Stimulated activated CD8-positive, alpha-beta memory T cell treated with anti-CD3 and anti-CD28 coated beads, Interleukin-2, amount 100 ng/mL, for 48 hours (primary cell): ENCODE measurements at places on chromosomes 11 and 22.

- DNase-seq, result no peak
Measured at GRCh38 chr11:68255526-68255925, 16.2 kb downstream of the C11orf24 start.

DNA sequence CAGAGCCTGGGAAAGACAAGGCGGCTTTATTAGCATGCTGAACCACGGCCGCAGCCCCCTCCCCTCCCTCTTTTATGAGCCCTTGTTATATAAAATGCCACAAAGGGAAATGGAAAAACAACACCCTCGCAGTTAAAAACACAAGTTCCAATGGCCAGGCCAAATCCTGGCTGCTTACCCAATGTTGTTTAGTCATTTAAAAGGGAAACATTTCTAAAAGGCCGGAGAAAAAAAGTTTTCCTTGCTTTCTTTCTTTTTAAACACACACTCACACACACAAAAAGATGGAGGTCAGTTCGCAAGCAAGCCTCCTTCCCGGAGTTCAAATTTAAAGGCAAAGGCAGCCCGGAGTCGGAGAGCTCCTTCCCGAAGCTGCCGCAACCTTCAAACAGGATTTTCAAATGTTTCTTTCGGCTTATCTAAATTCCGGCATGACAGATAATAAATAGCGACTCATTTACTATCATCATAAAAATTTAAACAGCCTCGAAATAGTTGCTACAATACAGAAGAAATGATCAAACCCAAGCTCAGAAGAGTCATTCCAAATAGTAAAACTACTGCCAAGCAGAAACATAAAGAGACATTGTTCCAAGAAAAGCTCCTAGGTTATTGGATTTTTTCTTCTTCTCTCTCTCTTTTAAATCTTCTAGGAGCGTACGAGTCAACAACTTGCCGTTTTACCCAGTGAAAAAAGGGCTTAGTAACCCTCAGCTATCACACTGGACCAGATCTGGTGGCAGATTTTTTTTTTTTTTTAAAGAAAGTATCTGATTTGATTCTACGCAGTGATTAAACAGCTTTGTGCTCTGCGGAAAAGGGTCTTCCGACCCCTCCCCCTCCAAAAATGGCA, 3.5 kb downstream of the PHF21B start:
- no peak for DNase-seq

- DNase-seq, result no peak
Measured at GRCh38 chr11:106280036-106280435, 202.6 kb downstream of the AASDHPPT start.

GRCh38 chr11:46296059-46296527, 18.6 kb downstream of the CREB3L1 start:
- DNase-seq, result no peak

DNA sequence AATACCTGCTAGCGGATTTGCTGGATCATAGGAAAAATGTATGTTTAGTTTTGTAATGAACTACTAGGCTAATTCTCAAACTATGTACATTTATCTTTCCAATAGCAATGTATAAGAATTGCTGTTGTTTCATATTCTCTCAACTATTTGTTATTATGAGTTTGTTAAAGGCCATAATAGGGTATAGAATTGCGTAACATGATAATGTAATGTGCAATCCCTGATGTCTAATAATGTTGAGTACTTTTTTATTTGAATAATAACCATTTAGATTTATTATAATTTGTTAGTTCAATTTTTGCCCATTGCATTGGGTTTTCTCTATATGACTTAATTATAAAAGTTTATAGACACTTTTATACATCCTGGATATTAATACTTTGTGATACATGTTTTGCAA, 801.6 kb downstream of the LUZP2 start:
- DNase-seq, result no peak

GRCh38 chr11:75931124-75931523, 116.1 kb downstream of the UVRAG start:
- no peak for DNase-seq

- DNase-seq, result no peak
Measured at GRCh38 chr11:12131943-12132789, 21.8 kb downstream of the MICAL2 start.

GRCh38 chr11:75868990-75869389, 54.0 kb downstream of the UVRAG start:
- no peak for DNase-seq

DNA sequence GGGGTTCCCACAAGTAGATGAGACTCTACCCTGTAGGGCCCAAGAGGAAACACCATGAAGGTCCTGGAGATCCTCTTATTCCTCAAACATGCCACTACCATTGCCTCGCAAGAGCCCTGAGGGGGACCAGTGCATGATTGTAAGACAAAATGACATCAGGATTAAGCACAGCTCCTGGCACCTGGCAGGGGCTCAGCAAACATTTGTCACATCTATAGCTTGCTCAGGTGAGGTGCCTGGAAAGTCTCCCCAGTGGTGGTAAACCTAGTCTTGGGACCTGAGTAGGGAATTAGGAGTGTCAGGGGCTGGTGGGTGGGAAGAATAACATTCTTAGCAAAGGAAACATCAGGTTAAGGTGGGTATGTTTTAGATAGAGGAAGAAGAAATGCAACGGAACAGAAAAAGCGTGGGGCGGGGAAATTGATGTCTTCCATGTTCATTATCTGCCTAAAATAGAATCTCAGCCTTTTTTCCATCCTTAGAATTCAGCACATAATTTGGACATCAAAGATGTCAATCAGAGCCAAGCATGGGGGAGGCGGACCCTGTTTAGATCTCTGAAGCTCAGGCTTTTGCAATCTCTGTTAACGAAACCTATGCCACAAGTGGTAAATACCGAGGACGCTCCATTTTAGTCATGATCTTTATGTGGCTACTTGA, 924 bp downstream of the YPEL1 start:
- no peak for DNase-seq

- DNase-seq, result no peak
Measured at GRCh38 chr11:60710482-60710881, 11.1 kb downstream of the MS4A8 start.

GRCh38 chr11:111283945-111284481, 14.3 kb upstream of the POU2AF3 start:
- DNase-seq, result no peak

DNA sequence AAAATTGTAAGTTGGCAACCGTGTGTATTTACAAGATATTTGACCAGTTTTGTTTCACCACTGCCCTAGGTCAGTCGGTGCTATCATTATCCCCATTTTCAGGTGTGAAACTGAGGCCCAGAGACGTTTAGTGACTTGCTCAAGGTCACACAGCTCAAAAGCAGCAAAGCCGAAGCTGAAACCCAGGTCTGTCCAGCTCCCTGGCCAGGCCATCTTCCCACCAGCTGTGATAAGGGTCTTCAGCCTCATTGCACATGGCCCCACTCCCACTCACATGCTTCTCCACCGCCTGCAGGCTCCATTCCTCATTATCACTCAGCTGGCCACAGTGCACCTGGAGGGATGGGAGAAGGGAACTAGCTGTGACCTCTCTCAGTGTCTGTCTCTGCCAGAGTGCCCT, 83.2 kb downstream of the PDE2A start:
- DNase-seq, result no peak

GRCh38 chr22:27154717-27155116, 497.3 kb downstream of the MIAT start:
- DNase-seq, result no peak

DNA sequence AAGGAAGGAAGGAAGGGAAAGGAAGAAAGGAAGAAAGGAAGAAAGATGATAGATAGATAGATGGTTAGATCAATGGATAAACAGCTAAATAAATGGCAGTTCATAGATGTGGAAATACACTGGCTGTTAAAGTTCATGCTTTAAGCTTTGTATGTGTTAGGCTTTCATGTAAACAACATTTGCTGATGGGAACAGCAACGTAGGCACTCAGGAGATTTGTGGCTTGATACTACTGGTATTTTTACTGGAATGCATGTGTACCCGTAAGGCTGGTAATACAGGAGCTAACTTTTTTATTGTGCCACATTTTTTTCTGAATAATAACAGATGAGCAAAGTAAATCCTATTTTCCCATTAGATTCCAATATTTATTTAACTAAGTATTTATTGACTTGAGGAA, 85.6 kb downstream of the NCAM1 start:
- no peak for DNase-seq

DNA sequence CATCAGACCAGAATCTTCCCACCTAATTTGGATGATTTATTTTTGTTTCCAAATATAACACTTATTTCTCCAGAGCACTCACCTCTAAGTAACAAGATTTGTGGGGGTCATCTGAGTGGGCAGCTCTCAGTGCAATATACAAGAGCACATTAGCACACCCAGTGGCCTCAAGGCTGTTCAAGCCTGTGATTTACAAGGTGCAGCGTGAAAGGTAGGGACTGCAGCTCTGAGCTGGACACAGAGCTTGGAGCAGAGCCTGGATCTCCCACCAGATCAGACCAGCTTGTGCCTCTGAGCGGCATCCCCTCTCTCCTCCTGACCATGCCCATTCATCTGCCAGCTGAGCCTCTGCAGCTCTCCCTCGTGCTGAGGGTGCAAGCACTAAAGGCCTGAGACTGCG, 323.3 kb upstream of the ZC3H12C start:
- no peak for DNase-seq

GRCh38 chr22:41229730-41230400, 10.9 kb downstream of the CHADL start:
- no peak for DNase-seq

GRCh38 chr11:70312401-70313357, 42.2 kb downstream of the PPFIA1 start:
- no peak for DNase-seq

DNA sequence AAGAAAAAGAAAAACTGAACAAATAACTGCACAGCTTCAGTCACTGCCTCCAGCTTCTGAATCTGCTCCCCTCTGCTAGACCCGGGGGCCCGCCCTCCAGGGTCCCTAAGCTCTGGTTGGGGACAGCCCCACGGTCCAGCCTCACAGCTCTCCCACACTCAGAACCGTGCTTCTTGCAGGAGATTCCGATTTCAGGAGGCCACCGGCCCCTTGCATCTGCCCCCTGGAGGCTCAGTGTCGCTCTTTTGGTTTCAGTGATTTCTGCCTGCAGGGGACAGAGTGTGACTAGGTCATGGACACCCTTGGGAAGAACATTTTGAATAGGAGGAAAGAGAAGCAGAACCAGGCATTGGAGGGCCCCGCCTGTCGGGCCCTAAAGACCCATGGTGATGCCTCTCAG, 23.1 kb upstream of the RPS3 start:
- no peak for DNase-seq

- DNase-seq, result no peak
Measured at GRCh38 chr22:23569716-23570115, 10.4 kb downstream of the IGLL1 start.

DNA sequence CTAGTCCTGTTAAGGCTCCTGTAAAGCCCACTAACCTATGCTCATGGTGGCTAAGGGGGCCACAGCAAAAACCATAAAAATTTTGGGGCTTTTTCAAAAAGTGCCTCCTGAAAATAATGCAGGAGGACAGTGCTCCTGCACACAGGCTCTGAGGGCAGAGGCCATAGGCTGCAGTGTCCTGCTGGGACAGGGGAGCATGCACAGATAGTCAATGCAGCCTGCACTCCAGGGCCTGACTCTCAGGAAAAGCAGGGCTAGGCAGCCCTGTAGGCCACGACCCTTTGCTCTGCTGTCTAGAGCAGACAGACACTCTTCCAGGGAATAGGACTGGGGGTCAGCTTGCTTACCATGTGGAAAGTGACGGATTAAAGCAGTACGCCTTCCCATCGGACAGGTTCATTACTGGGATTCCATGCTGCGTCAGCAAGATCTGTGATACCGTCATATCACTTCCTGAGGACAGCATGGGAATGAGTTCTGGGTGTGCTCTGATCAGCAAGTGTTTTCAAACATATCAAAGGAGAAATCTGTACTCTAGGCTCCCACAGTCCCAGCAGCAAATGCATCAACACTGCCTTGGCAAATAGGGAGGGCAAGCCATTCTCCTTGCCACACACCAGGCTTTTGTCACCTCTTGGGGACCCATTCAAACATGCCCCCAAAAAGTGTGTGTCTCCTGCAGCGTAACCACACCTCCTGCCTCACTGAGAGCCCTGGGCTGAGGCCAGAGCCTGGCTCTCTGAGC, 64.1 kb upstream of the CLTCL1 start:
- DNase-seq, result no peak

GRCh38 chr22:45816776-45817175, 145.1 kb downstream of the ATXN10 start:
- DNase-seq, result no peak

DNA sequence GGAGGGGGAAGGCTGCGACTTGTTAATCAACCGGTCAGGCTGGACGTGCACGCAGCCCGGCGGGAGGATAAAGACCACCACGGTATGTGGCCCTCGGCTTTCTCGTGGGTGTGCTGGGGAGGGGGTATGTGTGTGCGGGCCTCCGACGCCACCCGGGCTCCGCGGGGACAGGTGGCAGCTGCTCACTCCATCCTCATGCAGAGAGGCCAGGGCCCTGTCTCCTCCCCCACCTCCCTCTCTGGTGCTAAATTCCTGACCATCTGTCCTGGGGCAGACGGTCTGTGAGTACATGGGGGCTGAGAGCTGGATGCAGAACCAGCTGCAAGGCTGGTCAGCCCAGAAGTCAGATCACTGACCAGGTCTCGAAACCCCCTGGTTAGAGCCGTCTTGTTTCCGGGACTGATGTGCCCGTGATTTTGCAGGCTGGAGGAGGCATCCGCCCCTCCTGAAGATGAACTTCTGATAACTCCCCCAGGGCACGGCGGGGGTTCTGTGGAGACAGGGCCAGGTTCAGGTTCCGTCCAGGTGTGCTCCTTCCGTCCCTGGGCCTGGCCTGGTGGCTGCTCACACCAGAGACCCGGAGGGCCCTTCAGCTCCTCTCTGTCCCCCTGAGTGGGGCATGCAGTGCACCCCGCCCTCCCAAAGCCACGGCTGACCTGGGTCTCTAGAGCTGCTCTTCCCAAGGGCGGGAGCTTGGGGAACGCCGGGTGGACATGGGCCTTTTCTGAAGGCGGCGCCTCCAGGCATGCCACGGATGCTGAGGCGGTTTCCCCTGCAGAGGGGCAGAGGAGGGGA, 1119.7 kb downstream of the BRD1 start:
- DNase-seq, result no peak

DNA sequence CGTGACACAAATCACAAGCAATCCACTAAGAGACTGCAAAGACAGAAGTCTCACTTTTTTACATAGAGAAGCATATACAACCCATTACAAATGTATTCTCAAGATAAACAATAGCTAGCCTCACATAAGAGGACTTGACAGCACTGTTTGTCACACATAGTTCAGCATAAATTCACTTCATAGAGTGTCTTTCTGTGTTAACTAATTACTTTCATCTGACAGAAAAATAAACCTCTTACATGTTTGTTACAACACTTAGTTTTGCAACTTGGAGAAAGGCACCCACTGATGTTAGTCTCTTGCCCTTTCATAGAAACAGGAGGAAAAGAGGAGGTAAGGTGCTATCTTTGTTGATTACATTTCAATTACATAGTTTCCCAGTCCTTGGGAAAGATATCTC, 2221.9 kb upstream of the RAG2 start:
- no peak for DNase-seq

GRCh38 chr11:27619763-27620335, 80.4 kb downstream of the BDNF start:
- DNase-seq, result no peak

GRCh38 chr11:22512457-22512856, 113.2 kb downstream of the FANCF start:
- DNase-seq, result no peak
